ENCODE measurements at places on chromosomes 11 and 22.

- peak; percentile 54 for DNase-seq
These were observed 8.0 kb upstream of the PSMC3 start for GRCh38 chr11:47434011-47434786.

DNA sequence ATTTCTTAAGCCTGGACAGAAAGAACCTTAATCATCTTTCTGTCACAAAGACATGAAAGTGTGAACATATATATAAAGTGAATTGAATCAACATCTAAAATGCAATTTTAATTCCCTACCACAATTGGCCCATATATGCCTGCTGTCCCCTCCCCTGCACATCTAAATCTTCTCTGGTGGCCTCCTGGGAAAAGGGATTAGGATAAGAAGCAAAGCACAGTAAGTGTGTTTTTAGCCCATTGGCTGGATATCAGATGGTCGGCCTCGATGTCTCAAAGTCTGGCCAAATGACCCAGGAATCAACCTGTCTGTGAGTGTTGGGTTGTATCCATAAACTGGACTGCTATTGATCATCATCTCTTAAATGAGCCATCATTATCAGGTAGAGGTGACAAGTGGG lies 5.8 kb downstream of the MMP3 start:
- no peak for DNase-seq

GRCh38 chr11:58392746-58393145 lies 13.9 kb downstream of the OR5B3 start:
- DNase-seq, result no peak

DNA sequence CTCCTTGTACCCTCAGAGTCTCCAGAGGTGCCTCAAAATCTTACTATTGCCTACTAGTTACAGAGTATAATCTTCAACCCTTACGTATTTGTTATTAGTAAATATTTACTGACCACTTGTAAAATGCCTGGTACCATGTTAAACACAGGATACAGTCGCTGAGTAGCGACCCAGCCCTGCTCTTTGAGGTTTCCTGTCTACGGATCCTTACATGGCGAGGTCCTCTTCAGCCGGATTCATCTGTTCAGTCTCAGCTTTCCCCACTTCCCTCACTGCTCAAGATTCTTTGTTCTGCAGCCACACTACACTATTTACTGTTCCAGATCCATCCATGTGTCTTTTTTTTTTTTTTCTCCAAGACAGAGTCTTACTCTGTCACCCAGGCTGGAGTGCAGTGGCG lies 13.2 kb upstream of the TTC36 start:
- DNase-seq, result no peak

GRCh38 chr11:32895471-32895870 lies 2.9 kb downstream of the QSER1 start:
- DNase-seq, result no peak

DNA sequence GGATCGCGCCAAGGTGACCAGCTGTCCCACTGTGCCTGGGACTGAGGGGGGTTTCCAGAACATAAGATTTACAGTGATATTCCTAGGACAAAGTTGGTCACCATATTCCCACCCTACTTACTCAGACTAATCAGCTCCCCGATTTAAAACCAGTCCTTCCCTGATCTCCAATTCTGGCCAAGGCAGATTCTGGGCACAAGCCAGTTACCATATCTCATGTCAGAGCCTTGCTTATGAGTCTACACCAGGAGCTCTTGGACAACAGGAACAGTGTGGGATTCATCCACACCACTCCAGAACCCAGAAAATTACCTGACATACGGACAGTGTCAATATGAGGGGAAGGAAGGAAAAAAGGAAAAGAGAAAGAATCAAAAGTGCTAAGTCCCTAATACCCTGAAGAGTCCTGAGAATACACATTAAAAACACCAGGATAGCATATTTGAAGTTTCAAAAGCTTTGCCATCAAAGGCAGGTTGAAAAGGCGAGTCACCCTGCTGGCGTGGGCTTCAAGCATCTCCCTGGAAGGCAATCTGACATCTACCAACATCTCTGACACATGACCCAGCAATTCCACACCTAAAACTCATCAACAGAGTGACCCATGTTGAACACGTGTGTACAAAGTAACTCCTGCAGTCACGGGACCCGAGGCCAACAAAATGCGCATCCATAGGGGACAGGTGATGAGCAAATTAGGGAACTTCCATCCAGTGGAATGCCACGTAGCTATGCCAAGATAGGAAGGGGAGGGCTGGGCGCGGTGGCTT lies 8.0 kb upstream of the IL2RB start:
- no peak for DNase-seq

DNA sequence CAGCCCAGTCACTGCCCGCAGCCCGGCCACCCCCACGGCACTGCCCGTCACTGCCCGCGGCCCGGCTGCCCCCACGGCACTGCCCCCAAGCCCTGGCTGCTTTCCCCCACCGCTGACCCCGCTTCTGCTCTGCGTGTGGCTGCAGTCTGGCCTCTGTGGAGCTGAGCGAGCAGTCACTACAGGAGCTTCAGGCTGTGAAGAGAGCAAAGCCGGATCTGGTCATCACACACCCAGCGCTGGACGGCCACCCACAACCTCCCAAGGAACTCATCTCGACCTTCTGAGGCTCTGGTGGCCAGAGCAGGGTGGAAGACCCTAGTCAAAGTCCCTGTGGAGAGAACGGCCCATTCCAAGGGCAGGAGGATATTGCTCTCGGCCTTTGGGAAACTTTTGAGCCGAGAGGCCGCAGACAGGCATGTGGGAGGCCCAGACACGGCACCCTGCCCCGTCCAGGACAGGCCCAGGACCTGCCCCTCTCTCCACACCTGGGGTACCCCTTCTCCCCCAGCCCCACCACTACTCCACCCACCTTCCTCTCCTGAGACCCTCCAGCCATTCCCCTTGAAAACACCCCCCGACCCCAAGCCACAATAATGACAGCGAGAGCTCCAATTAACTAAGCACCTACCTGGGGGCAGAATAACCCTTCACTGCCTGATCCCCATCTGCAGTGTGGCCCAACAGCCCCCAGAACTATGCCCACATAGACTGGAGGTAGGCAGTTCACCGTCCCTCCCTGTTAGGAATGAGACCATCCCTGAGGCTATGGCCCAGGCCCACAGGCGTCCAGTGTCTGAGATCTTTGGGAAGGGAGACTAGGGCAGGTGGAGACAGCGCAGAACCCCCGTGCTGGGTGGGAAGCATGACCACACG lies 3.7 kb upstream of the PGGHG start:
- no peak for DNase-seq

- no peak for DNase-seq
These were observed 123.9 kb upstream of the OPCML start for GRCh38 chr11:133656082-133656635.

DNA sequence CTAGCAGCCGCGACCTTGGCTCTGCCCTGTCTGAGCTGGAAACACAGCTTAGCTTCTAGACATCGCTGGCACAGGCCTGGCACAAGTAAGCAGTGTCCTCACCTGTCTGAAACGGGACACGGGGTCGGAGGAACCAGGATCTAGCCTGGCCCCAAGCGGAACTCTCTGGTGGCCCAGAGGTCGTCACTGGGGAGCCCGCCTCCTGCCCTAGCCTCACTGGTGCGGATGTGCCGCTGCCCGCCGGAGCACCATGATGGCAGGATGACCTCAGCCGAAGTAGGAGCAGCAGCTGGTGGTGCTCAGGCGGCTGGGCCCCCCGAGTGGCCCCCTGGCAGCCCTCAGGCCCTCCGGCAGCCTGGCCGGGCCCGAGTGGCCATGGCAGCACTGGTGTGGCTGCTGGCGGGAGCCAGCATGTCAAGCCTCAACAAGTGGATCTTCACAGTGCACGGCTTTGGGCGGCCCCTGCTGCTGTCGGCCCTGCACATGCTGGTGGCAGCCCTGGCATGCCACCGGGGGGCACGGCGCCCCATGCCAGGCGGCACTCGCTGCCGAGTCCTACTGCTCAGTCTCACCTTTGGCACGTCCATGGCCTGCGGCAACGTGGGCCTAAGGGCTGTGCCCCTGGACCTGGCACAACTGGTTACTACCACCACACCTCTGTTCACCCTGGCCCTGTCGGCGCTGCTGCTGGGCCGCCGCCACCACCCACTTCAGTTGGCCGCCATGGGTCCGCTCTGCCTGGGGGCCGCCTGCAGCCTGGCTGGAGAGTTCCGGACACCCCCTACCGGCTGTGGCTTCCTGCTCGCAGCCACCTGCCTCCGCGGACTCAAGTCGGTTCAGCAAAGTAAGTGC lies 871 bp downstream of the SLC35E4 start:
- DNase-seq, result no peak

- no peak for DNase-seq
These were observed 427.3 kb downstream of the BRD1 start for GRCh38 chr22:49400136-49400940.

- no peak for DNase-seq
These were observed 2.3 kb downstream of the MMP11 start for GRCh38 chr22:23774922-23775436.

DNA sequence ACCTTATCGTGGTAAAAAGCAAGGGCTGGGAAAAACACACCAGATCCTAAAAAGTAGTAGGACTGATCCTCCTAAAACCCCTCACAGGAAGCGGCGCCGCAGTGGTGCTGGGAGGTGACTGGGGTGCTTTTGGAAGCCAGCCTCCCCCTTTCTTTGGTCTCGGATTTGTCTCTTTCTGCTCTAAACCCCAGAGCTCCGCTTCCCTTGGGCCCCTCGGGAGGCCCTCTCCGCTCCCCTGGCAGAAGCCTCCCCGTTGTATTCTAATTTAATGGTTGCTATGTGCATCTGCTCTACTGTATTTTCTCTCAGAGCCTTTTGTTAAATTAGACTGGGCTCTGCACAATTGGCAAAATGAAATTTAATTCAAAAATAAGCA lies 587.7 kb downstream of the OPCML start:
- DNase-seq, result no peak

DNA sequence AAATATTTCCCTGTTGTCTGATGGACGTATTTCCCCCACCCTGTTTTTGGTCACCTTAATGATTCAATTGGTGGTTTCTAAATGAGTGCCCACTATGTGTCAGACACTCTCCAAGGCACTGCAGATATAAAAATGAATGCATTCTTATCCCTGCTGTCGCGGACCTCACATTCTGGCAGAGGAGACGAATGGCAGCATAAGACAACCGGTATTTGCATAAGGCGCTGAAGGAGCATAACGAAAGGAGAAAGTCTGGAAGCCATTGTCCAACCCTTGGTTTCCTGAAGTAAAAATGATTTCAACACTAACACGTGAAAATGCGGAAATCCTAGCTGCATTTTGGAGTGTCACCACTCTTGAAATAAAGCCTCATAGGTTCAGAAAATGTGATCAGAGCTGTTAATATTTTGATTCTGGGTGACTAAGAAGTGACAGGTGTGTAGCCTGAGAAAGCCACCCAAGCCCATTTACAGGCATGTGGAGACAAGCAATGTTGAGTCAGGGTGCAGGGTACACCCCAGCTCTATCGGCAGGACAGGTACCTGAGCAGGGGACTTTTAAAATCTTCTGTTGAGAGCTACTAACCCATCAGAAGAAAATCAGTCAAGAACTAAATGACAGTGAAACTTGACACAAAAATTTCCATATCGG lies 10.1 kb upstream of the GAB2 start:
- DNase-seq, result no peak

DNA sequence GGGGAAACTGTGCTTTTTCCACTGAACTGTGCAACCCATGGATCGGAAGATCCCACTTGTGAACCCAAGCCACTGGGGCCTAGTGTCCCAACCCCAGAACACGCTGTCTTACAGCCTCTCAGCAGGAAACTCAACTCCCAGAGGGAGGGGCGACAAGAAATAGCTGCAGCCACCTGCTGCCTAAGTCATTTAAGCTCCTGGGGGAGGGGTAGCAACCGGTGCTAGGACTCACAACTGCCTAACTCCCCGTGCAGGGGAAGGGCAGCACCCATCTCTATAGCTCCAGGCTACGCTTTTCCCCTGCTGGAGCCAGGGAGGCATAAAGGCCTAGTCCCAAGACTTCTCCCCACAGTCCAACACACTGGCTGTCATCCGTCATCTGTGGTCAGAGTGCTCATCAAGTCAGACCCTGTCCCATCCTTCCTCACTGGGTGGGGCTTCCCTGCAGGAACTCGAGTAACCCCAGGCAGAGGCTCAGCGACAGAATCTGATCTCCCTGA lies 363.0 kb downstream of the LUZP2 start:
- DNase-seq, result no peak

DNA sequence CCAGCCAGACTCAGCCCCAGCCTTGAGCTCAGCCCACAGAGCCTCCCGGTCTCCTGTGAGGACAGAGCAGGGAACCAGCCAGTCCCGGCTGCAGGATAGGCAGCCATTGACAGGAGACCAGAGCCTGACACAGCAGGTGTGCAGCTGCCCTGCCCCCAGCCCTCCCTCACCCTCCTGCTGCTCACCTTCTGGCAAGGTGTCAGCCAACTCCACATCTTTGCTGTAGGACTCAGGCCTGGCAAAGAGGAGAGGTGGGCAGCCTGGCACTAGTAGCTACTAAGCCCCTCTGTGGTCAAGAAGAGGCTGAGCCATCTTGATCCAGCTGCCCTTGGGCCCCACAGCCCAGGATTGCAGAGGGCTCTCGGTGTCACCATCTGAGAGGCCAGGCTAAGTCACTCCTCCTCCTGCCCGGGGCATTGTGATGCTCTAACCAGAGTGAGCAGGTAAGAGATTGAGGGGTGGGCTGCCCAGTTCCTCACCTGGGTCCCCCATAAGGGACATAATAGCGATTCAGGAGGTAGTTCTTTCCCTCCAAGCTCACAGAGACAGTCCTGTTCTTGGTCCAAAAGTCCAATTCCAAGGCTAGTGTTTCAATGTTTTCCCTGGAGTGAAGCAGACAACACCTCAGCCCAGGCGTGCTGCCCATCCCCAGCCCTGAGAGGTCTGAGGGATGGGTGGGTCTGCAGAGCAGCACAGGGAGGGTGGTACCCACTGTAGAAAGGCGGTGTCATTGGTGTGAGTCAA lies 18.6 kb downstream of the TREH start:
- no peak for DNase-seq

- no peak for DNase-seq
These were observed 18.4 kb upstream of the FTH1 start for GRCh38 chr11:61985869-61986268.

- no peak for DNase-seq
These were observed 27.1 kb downstream of the KRTAP5-5 start for GRCh38 chr11:1656670-1657069.

GRCh38 chr11:2942872-2943710 lies 13.9 kb upstream of the PHLDA2 start:
- DNase-seq, result no peak

DNA sequence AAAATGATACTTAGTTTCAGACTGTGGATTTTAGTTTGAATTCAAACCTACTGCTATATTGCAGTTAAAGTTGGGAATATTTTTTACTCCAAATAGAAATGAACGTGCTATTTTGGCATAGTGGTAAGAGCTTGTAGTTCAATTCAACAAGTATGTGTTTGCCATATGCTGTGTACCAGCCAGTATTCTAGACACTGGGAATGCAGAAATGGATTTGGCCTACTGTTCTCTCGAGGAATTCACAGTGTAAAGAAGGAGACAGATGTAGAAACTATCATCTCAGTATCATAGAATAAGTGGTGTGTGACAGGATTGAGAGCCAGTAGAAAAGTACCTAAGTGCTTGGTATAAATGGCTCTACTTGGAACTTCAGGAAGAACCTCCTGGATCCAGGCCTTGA lies 80.4 kb downstream of the ATXN10 start:
- no peak for DNase-seq

Measured in BJ (cell line).